ENCODE measurements at places on chromosomes 4 and X. TPM values are rescaled to one million over a fixed set of nuclear protein-coding genes. Genes with fewer than 3 reads are reported as not detected.

Gene TRPC5OS
- not detected for total RNA-seq

Gene ATP7A
- 8.3 TPM for total RNA-seq

DNA sequence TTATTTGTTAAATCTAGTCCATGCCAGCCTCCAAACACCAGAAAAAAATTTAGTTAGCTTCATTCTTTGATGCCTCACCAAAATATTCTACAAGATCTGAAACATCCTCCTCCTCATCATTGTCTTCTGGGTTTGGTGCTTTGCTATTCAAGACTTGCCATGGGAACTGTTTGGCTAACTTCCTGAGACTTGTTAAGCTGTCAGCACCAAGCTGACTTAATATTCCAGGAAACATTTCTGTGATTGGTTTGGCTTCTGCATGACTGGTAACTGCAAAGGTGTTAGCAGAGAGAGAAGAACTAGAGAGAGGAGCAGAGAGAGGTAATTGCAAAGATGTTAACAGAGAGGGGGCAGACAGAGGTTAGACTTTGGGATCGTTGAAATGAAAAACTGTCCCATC, 101.3 kb downstream of the PALLD start:
- DNase-seq = no peak

DNA sequence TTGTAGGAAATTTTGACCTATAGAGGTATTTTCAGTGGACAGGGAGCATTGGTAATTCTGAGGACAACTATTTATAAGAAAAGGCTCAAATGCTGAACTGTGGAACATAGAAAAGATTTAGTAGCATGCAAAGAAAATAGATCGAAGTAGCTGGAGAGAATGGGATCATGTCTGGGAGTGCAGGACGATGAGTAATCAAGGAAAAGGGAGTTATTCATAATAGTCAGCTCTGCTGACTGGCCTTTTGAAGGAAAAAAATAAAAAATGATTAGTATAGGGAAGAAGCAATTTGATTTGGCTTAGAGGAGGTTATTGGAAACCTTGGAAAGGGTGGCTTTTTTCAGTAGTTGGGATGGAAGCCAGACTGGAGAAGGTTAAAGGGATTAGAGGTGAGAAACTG, 22.9 kb upstream of the ANK2 start:
- no peak for DNase-seq

GRCh38 chr4:60657041-60657440, 543.1 kb upstream of the ADGRL3 start:
- no peak for DNase-seq

DNA sequence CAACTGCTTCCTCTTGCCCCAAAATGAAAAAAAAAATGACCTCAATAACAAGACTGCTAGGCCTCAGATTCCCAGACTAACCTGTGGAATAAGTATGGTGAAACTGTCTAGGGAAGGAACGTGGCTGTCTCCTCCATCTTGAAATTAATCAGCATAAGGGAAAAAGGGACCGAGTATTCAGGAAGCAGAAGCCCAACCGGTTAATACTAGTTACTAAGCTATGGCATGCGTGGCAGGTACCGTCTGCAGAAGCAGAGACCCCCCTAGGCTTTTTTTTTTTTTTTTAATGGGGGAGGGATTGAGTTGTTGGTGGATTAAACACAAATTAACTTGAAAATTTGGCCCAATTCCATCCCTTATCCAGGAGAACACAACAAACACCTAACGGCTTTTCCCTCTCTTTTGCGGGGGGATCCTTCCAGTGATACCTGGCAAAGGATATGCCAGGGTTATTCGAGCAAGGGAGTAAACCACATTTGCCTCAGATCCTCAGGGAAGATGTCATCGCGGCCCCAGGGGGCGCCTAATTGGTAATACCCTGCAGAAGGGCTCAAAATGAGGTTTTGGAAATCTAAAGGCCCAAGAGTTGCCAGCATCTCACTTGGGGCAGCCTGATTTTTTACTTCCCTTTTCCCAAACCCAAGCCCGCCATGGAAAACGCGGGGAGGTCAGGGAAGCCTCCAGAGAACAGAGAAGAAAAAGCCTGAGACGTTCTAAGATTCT, 893 bp downstream of the RLIM start:
- peak; percentile 19 for DNase-seq

DNA sequence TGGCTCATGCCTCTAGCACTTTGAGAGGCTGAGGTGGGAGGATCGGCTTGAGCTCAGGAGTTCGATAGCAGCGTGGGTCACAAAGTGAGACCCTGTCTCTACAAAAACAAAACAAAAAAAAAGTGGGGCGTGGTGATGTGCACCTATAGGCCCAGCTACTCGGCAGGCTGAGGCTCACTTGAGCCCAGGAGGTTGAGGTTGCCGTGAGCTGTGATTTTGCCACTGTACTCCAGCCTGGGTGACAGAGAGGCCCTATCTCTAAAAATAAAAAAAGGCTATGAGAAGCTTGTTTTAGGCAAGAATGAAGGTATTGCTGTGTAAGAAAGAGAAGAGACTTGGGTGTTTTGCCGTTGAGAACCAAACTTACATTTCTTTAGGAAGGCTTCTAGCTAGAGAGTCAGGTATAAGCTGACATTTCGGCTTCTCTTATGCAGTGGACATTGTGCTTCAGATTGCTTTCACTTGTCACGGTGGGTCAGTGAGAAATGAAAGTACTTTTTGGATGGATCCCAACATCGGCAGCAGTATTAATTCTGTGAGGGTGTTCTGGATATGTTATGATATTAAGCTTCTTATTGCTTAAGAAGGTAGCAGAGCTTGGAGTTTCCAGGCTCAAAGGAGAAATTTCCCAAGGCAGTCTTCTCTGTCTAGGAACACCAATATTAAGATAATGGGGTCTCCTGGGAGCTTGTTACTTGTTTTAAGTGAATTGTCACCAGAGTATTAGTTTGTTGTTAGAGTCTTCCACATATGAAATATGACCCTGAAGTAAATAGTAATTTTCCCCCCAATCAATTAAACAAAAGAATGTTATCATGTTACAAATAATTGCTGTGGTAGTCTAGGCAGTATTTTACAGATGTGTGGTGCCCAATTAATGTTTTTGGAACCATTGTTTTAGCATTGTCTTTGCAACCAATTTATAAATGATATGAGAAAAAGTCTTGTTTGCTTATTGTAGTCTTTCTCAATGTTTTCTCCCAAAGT, 17.6 kb downstream of the TMEM131L start:
- DNase-seq = no peak

DNA sequence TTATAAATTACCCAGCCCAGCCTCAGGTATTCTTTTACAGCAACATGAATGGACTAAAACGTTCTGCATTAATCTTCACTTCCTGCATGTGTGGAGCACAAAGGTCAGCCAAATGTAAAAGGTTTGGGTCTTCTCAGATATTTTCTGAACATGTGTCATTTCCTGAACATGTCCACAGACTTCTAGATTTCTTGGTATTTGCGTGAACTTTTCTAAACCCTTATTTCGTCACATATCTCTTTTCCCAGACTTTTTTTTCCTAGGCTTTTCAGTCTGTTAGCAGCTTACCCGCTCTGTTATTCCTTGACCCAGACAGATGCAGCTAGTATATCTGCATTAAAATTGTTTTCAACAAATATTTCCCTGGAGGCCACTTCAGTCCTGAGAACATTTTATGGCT, 57.3 kb upstream of the USP51 start:
- no peak for DNase-seq

Data from colonic mucosa (tissue), 4 donors.